ENCODE measurements at places on chromosomes 16 and 17. TPM values are rescaled to one million over a fixed set of nuclear protein-coding genes. Genes with fewer than 3 reads are reported as not detected.

DNA sequence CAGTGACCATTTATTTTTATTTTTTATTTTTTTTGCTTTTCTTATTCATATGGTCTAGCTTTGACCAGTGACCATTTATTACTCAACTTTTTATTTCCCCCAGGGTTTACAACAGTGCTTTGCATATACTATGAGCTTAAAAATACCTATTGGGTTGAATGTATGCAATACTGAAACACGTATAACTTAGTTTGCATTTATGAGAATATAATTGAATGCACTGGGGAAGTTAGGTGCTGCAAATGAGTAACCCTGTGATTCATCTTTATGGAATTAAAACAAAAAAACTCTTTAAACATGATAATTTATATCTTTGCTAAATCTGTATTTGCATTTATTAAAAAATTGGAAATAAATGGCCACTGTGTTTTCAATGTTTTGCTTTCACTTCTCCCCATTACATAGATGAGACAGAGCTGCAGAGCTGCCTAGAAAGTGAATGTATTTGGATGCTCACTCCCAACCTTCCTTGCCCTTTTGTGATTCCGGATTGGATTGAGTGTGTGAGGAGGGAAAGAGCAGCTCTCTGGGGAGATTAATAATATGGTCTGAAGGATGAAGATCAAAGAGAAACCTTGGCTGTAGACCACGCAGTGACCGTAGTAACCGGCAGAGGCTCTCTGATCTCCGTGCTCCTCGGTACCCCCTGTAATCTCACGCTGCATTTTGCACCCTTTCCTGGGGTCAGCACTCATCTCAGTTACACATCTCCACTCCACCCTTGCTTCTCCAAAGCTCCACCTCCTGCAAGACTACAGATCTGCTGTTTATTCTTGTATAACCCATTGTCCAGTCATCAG, 14.3 kb downstream of the TMEM100 start:
- no peaks in the 10 kb centered on the region for H3K36me3 ChIP-seq
- no peak overlapping the region for H3K4me3 ChIP-seq
- H3K27me3 ChIP-seq, result no peaks in the 10 kb centered on the region
- no peak overlapping the region for H3K27ac ChIP-seq
- no peak for DNase-seq

GRCh38 chr16:77531752-77532151, 96.9 kb upstream of the ADAMTS18 start:
- DNase-seq, result peak; percentile 19
- H3K36me3 ChIP-seq, result no peaks in the 10 kb centered on the region
- no peak overlapping the region for H3K4me3 ChIP-seq
- no peak overlapping the region for H3K27ac ChIP-seq

GRCh38 chr17:3926860-3927627, 10.8 kb upstream of the P2RX1 start:
- DNase-seq, result no peak
- H3K4me3 ChIP-seq, result no peak overlapping the region

The ENKD1 gene
- total RNA-seq, result 43.0 TPM

DNA sequence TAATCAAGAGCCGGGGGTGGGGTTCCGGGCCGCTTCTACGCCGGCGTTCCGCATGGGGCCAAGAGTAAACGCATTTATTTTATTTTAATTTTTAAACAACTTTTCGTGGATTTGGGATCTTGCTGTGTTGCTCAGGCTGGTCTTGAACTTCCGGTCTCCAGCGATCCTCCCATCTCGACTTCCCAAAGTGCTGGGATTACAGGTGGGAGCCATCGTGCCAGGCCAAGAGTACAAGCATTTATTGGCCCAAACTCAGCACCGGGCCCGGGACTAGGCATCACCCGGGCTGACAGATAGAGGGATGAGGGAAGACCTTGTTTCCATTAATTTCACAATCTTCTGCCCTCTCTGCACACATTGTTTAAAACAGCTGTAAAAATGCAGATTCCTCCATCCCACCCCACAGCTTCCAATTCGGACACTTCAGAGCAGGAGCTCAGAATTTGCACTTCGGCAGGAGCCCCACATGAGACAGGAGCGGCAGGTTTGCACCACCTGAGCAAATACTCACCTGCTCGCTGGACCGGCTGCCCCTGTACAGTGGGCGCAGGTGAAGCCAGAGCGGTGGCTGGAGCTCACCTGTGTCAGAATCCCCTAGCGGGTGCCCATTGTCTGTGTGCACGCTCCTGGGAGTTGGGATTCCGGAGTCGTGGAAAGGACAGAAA, 663 bp upstream of the GINS2 start:
- no peaks in the 10 kb centered on the region for H3K36me3 ChIP-seq
- H3K27me3 ChIP-seq, result peaks cover 17% of the 10 kb centered on the region
- H3K27ac ChIP-seq, result no peak overlapping the region
- H3K4me3 ChIP-seq, result peak overlapping the region; percentile 66
- H3K4me1 ChIP-seq, result peaks cover 16% of the 10 kb centered on the region

GRCh38 chr17:16282522-16282921, 65.5 kb downstream of the PIGL start:
- H3K36me3 ChIP-seq, result peaks cover 7% of the 10 kb centered on the region
- no peak overlapping the region for H3K27ac ChIP-seq
- no peak for DNase-seq
- H3K4me3 ChIP-seq, result no peak overlapping the region
- peaks cover 20% of the 10 kb centered on the region for H3K4me1 ChIP-seq

The GP1BA gene
- total RNA-seq, result not detected

The GCGR gene
- total RNA-seq, result 0.40 TPM

DNA sequence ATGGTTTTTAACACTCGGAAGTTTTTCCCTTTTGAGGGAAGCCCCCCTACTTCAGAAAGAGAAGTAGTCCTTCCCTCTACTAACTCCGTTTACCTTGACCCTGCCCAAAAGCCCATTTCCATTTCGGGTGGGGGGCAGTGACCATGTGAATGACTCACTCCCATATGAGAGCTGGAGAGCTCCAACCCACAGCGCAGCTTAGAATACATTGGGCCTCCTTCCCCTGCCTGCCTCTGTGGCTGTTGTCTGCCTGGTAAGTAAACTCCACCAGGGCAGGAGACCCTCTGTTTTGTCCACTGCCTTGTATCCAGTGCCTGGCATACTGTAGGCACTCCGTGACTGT, 985 bp downstream of the SGSM2 start:
- no peaks in the 10 kb centered on the region for H3K27me3 ChIP-seq
- peak overlapping the region; percentile 83 for H3K4me3 ChIP-seq
- H3K27ac ChIP-seq, result peak overlapping the region; percentile 95
- DNase-seq, result no peak
- H3K4me1 ChIP-seq, result peaks cover 36% of the 10 kb centered on the region

The SEPTIN12 gene
- total RNA-seq, result 1.7 TPM

The MT1E gene
- 179 TPM for total RNA-seq

DNA sequence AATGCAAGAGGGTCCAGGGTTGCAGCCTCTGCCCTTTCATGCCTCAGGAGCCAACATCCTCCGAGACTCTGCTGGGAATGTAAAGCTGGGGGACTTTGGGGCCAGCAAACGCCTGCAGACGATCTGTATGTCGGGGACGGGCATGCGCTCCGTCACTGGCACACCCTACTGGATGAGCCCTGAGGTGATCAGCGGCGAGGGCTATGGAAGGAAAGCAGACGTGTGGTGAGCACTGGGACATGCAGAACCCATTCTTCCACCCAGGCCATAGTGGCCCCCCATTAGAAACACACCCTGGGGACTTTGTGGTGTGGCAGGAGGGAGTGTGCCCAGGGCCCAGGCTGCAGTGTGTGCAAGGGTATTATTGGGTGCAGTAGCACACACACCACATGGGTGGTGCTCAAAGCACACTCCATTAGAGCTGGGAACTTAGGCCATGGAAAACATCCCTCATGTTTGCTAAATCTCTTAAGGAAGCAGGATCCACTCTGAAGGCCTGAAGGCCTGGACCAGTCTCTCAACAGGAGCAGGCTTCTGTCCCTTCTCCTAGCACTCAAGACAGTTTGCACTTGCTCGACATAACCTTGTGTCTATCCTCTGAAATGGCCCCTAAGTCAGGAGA, 7.6 kb downstream of the LIMD2 start:
- H3K27ac ChIP-seq, result no peak overlapping the region
- no peaks in the 10 kb centered on the region for H3K27me3 ChIP-seq
- H3K36me3 ChIP-seq, result peaks cover 83% of the 10 kb centered on the region
- H3K4me3 ChIP-seq, result no peak overlapping the region
- DNase-seq, result no peak

The RAB37 gene
- total RNA-seq, result 1.4 TPM
